HepG2 (cell line): ENCODE measurements at places on chromosomes 16 and 17.

DNA sequence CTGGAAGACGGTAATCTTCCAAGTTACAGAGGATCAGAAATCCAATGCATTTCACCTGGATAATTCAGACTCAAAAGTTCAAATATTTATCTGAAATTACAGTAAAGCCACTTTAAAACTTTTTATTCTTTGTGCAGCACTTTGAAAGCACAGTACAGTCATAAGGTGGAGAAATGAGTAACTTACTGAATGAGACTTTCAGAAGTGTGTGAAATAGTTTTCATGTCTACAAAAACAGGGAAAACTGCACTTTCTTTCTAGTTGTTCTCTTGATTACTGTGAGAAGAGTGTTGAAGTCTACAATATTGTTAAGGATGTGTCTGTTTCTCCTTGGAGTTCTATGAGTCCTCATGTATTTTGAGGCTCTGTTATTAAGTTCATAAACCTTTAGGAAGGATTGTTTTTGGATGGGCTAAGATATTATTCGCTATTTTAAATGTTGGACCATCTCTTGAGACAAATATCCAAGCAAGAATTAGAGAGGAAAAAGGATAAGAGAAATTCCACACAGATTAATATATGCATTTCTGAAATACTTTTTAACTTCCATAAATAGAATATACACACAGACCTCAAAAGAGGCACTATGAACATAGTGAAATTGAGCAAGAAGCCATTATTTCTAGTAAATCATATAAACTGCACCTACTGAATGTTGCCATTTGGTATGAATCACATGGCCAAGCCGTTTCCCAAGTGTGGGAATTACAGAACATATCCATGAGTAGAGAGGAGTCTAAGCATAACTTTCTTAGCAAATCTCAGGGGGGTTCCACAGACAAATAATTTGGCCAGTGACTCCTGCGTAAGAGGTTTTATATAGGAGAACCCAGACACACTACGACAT is 83.6 kb upstream of the PLEKHM1 start:
- DNase-seq: no peak

GRCh38 chr17:16313139-16314090 is 39.9 kb downstream of the CENPV start:
- DNase-seq: peak; percentile 94

GRCh38 chr17:28598389-28598788 is 436 bp downstream of the SPAG5 start:
- DNase-seq: no peak

DNA sequence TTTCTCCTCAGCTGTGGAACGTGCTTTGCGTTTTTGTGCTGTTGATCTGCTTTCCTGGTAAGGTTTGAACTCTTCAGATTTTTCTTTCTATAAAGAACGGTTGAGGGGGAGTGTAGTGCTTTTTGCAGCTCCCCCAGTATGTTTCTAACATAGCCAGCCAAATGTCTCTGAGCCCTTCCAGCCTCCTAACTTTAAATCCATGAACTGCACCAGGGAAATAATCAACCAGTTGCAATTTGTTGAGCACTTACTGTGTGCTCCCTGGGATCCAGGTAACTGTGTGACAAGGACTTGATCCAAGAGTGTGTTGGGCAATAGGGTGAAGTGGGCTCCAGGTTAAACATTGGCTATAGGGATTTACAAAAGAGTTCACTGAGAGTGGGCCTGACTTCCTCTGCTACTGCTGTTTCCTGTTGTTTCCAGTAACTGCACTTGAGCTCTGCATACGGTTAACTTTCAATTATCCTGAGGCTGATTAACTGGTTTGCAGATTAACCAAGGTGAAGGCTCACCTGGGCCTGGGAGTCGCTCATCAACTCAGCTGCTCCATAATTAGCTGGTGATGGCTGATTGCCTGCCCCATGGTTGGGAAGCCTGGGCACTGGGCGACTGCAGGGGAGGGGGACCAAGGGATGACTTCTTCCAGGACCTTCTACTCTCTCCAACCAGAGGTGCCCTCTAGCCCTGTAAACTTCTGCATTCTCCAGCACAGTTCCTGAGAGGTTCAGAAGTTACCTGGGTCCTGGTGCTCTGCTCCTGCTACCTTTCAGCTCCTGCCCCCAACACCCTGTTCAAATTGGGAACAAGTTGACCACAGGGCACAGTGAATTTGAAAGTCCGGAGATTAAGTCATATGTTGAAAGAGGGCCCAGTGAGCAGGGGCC is 19.5 kb downstream of the HLF start:
- DNase-seq: peak; percentile 99

DNA sequence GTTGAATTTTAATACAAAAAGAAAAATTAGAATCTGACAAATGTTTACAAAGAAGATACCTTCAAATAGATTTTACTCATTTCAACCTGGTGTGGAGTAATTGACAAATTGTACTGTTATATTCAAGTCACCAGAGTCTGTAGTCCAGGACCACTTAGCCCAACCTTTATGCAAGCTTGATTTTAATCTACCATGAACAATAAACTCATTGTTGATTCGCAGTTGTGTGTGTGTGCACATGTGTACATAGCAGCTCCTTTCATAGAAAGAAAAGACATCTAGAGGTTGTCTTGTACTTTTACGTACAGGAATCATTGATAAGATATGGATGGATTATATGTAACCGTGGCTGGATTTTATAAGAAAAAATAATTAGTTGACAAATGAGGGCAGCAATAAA is 20.7 kb upstream of the LRRC37A start:
- peak; percentile 50 for DNase-seq

- no peak for DNase-seq
These were observed 16.3 kb downstream of the CAVIN1 start for GRCh38 chr17:42406615-42407288.

DNA sequence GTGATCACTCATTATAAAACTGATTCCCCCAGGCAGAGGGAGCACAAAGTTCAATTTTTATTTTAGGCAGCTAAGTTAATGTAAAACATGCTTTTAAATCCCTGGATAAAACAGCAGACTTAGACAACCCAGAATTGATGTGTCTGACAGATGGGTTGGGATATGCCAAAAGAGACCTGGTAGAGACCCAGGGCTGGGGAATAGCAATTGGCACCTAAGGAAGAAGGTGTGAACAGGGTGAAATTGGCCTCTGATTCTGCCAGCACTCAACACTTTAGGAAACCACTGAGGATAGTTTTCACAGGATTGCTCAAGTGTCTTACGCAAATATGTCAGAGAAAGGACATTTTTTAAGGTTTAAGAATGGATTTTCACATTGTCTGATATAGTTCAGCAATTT is 938.2 kb upstream of the CDH8 start:
- no peak for DNase-seq

- DNase-seq: no peak
These were observed 365.9 kb upstream of the ZFHX3 start for GRCh38 chr16:73413830-73414190.

DNA sequence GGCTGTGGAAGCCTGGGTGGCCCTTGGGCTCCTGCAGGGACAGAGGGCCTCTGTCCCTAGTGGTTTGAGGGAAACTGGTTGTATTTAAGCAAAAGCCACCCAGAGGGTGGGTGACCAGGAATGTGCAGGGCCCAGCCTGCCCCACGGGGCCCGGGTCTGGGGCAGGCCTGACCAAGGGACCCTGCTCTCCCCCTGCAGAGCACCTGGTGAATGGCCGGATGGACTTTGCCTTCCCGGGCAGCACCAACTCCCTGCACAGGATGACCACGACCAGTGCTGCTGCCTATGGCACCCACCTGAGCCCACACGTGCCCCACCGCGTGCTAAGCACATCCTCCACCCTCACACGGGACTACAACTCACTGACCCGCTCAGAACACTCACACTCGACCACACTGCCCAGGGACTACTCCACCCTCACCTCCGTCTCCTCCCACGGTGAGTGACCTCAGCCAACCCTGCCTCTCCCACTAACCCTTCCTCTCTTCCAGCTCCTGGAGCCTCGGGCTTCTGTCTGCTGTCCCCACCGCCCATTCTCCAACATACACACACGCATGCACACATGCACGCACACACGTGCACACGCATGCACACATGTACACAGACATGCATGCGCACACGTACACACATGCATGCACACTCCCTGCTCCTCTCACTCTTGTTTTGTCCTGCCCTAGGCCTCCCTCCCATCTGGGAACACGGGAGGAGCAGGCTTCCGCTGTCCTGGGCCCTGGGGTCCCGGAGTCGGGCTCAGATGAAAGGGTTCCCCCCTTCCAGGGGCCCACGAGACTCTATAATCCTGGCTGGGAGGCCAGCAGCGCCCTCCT is 10.4 kb downstream of the GALK1 start:
- DNase-seq: peak; percentile 72

- DNase-seq: no peak
These were observed at the start of gene FAM20A for GRCh38 chr17:68600931-68601564. Gene FAM20A, minus strand, starts transcription at chr17:68601367. Its CDS starts 701 bp downstream, at chr17:68600666.

DNA sequence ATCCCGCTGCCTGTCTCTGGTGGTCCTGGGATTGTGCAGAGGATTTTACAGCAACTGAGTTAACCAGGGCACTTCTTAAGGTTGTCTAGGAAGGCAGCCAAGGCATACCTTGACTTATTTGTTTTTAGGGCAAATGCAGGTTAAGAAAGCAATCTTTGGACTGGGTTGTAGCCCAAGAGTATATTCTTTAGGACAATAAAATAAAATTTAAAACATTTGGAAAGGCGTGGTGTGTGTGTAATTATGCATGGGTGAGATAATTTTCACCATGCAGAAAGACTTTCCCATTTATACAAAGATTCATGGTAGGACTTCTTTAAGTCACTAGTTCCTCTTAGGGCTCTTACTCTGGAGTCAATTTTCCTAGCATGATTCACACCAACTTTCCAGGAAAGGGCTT is 93.1 kb downstream of the SPACA3 start:
- DNase-seq: no peak

DNA sequence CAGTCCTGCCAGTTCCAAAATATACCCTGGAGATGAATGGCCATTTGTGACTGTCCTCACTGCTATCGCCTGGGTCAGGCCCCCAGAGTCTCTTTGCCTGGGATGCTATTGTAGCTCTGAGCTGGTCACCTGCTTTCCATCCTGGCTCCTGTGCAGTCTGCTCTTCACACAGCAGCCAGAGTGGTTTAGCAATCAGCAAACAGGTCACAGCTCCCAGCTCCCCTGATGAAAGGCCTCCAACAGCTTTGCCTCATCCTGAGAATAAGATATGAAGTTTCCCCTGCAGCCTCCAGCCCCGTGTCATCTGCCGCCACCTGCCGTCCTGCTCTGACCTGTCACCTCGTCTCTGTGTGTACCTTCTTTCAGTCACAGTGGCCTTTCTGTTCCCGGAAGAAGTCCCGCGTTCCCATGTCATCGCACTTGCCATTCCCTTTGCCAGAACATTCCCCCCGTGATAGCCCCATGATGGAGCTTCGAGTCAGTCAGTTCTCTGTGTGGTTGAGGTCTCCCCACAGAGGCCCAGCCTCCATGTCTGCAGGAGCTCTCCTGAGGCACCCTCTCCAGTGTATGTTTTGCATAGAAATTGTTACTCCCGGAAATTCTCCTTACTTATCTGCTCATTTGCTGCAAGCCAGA is 281.5 kb downstream of the SNX29 start:
- peak; percentile 95 for DNase-seq

DNA sequence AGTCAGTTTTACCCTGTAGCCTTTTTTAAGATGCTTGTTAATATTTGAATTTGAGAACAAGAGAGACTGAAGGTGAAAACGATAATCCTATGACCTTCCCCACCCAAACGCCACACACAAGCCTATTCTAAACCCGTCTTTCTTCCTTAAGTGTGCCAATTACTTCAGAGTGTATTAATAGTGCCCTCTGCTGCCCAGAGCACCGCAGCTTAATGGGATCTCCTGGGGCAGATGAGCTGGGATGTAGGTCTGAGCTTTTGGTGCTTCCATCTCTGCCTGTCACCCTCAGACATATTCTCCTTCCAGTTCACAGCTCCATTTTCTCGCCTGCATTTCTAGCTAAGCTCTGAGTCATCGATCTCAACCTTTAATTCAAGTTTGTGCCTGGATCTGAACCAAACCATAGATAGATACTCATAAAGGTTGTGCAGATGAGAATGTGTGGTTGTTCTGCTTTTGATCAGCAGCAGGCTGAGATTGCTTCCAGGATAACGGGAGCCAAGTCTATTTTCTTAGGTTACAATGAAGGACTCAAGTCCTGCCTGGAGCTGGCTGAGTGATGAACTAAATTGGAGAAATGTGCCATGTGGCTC is 46.4 kb upstream of the CDH13 start:
- peak; percentile 16 for DNase-seq

- DNase-seq: no peak
These were observed 20.1 kb upstream of the HYDIN start for GRCh38 chr16:71250461-71251235.

DNA sequence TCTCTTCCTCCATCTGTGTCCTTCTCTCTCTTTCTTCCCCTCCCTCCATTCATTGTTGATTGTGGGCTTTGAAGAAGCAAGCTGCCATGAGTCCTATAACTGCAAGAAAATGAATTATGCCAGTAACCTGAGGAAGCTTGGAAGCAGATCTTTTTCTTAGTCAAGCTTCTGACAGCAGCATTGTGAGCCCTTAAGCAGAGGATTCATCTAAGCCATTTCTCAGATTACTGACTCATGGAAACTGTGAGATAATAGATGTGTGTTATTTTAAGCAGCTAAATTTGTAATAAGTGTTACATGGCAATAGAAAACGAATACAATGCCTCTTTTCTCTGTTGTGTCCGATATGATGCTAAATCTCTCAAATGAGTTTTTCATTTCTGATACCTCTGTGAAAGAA is 1109.7 kb downstream of the CDH11 start:
- DNase-seq: no peak

DNA sequence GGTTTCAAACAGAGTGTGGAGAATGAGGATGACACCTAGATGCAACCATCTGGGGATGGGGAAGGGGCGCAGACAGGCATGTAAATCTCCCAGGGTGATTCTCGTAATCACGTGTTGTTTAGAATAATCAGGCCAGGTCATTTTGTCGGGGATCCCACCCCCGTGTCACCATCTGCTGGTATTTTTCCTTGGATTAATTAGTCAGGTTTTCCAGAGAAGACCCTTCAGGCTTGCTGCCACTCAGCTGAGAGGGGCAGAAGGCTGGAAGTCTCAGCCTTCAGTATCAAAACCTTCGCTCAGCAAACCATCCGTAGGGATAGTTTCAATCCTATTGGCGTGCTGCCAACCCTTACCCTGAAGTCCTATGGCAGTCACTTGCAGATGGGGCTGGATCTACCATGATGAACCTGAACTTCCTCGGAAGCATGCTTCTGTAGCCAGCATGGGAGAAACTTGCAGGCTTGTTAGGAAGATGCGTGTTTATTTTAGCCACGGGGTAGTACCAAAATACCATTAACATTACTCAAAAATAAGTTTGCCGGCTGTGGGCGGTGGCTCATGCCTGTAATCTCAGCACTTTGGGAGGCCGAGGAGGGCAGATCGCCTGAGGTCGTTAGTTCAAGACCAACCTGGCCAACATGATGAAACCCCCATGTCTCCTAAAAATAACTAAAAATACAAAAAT is 7.5 kb upstream of the ADCY9 start:
- no peak for DNase-seq
